Vagina (tissue), 2 donors: ENCODE measurements at places on chromosomes 4 and X.

DNA sequence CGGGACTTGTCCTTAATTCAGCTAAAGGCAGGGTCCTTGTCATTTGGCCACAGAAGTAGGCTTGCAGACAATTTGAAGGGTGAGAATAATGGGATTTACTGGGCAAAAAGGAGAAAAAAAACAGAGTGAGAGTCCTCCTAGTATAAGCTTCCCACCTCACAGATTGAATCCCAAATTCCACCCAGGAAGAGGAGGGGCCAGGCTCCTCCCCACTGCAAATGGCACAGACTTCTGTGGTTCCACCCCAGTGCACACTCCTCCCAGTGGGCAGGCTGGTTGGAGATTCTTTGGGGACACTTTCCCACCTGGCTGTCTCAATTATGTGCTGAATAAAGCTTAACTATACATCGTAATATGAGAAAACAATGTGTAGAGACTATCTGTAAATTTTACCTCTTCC is 31.6 kb downstream of the MEPE start:
- no peak for DNase-seq

- no peak for DNase-seq
These were observed 18.1 kb upstream of the PAGE5 start for GRCh38 chrX:55201930-55202579.

DNA sequence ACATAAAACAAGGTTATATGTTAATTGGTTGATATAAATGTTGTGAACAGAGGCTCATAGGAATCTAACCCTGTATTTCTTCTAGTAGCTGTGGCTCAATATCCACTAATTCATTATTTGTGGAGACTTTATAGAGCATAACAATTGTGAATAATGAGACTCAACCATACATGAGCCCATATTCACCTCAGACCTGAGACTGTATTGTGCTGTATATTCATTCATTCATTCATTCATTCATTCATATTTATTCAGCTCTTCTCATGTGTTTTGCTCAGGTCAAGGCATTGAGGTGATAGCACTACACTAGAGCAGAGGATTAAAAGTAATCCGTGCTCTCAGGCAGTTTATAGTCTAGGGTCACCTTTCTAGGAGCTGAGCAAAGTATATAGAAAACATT is 24.5 kb upstream of the ANXA3 start:
- DNase-seq, result no peak

DNA sequence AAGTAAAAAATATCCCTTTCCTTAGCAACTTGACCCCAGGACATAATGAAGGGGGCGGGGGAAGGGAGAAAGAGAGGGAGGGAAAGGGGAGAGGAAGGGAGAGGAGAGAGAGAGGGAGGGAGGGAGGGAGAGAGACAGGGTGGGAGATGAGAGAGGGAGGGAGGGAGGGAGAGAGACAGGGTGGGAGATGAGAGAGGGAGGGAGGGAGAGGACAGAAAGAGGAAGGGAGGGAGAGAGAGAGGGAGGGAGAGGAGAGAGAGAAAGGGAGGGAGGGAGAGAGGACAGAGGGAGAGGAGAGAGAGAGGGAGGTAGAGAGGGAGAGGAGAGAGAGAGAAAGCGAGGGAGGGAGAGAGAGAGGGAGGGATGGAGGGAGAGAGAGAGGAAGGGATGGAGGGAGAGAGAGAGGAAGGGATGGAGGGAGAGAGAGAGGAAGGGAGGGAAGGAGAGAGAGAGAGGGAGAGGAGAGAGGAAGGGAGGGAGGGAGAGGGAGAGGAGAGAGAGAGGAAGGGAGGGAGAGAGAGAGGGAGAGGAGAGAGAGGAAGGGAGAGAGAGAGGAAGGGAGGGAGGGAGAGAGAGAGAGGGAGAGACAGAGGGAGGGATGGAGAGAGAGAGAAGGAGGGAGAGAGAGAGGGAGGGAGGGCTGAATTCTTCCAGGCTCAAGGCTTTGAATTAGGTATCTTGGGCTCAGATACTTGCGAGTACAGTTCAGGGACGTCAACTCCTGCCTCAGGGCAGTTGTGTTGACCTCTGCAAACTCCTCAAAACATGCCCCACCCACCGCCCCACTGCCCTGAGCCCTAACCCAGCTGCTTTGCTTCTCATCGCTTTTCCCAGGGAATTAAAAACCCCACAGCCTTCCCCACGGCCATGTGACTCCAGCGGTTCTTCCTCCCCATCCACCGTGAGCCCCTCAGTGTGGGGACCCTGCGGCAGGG is 40.0 kb upstream of the ADRA2C start:
- DNase-seq, result no peak

GRCh38 chr4:139374251-139374650 is 72.0 kb upstream of the NDUFC1 start:
- DNase-seq, result no peak
